ENCODE measurements at places on chromosomes 6 and 20. TPM values are rescaled to one million over a fixed set of nuclear protein-coding genes. Genes with fewer than 3 reads are reported as not detected.

The KIAA0408 gene
- 40.8 TPM for total RNA-seq

The TUBB2A gene
- total RNA-seq = 52.8 TPM

The COL19A1 gene
- 29.4 TPM for total RNA-seq

The MROH8 gene
- total RNA-seq = 6.3 TPM

The WFDC2 gene
- total RNA-seq = not detected

The MYCT1 gene
- total RNA-seq = 25.1 TPM

Measured in urinary bladder (tissue), 4 donors.